ENCODE measurements at places on chromosomes 11 and 22. TPM values are rescaled to one million over a fixed set of nuclear protein-coding genes. Genes with fewer than 3 reads are reported as not detected.

DNA sequence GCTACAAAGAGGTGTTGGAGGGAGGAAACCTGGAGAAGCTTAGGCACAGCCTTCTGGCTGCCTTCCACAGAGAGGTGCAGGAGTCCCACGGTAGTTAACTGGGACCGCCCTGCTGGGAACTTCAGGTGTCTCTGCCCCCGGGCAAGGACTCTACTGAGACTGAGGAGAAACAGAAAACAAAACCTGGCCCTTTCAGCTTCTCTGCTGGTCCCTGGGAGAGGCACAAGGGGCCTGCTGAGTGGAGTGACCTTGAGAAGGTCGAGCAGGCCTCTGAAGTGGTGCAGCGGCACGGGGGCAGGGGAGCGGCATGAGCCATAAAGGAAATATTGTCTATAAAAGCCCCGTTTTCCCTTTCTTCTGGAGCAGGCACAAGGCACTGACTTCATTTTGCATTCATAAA is 38.9 kb downstream of the NTM start:
- H3K27ac ChIP-seq, result no peak overlapping the region
- H3K36me3 ChIP-seq, result no peaks in the 10 kb centered on the region
- H3K27me3 ChIP-seq, result no peaks in the 10 kb centered on the region
- H3K4me3 ChIP-seq, result no peak overlapping the region
- H3K4me1 ChIP-seq, result no peaks in the 10 kb centered on the region

- H3K4me1 ChIP-seq, result no peaks in the 10 kb centered on the region
- no peaks in the 10 kb centered on the region for H3K36me3 ChIP-seq
- no peaks in the 10 kb centered on the region for H3K27me3 ChIP-seq
- H3K4me3 ChIP-seq, result no peak overlapping the region
These were observed 34.4 kb downstream of the IGF2 start for GRCh38 chr11:2104524-2105440.

DNA sequence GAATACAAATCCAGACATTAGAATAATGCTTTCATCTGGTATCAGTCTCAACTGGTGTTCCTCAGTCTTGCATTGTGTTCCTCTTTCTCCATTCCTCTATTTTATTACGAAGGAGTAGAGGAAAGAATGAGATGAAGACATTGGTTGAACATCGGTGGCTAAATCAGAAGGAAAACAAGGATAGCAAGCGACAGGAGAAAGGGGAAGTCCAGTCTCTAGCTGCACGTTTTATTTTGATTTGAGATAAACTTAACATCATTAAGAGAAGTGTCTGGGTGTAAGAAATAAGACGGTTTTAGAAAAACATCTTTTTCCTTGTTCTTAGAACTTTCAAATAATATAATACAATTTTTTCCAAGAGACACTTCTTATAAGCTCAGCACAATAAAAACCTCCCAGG is 6.2 kb downstream of the SOX6 start:
- H3K4me3 ChIP-seq, result no peak overlapping the region
- no peak overlapping the region for H3K27ac ChIP-seq
- H3K4me1 ChIP-seq, result no peaks in the 10 kb centered on the region
- no peak for DNase-seq

DNA sequence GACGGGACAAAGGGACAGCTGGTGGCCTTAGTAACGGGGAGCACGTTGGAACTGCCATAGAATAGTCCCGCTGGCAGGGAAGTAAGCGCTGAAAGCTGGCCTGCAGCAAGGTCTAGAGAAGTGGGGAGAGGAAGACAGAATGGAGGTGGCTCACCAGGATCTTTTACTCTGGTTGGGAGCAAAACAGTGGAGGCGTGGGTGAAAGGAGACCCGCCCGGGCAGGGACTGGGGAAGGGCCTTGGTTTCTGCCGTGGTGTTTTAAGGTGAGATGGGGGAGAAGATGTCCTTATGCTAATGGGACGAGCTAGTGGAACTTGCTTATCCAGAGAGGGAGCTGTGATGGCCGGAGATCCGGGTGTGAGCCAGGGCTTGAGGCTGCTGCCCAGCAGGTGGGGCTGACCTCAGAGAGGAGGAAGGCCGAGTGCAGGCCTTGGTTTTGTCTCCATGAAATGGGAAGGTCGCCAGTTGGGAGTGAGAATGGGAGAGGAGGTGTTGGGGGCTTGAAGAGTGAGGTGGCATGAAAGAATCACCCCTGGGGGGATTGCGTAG is 56.4 kb upstream of the CTTN start:
- no peak overlapping the region for H3K27ac ChIP-seq
- H3K36me3 ChIP-seq, result peaks cover 85% of the 10 kb centered on the region
- H3K27me3 ChIP-seq, result no peaks in the 10 kb centered on the region
- DNase-seq, result peak; percentile 55
- H3K4me1 ChIP-seq, result no peaks in the 10 kb centered on the region

The TPCN2 gene
- total RNA-seq, result 27.9 TPM

GRCh38 chr11:94314064-94314463 is 9.7 kb downstream of the IZUMO1R start:
- no peaks in the 10 kb centered on the region for H3K36me3 ChIP-seq
- H3K4me1 ChIP-seq, result no peaks in the 10 kb centered on the region
- no peaks in the 10 kb centered on the region for H3K27me3 ChIP-seq
- no peak overlapping the region for H3K4me3 ChIP-seq

The GRAP2 gene
- total RNA-seq, result 0.90 TPM

The PPME1 gene
- total RNA-seq, result 28.8 TPM

- no peak overlapping the region for H3K27ac ChIP-seq
- peak; percentile 75 for DNase-seq
- no peak overlapping the region for H3K4me3 ChIP-seq
- peaks cover 13% of the 10 kb centered on the region for H3K27me3 ChIP-seq
These were observed 109.9 kb upstream of the CLMP start for GRCh38 chr11:123304828-123305466.

GRCh38 chr11:33321422-33321821 is 64.2 kb downstream of the HIPK3 start:
- DNase-seq, result no peak
- H3K27me3 ChIP-seq, result no peaks in the 10 kb centered on the region
- no peaks in the 10 kb centered on the region for H3K36me3 ChIP-seq
- H3K27ac ChIP-seq, result no peak overlapping the region

DNA sequence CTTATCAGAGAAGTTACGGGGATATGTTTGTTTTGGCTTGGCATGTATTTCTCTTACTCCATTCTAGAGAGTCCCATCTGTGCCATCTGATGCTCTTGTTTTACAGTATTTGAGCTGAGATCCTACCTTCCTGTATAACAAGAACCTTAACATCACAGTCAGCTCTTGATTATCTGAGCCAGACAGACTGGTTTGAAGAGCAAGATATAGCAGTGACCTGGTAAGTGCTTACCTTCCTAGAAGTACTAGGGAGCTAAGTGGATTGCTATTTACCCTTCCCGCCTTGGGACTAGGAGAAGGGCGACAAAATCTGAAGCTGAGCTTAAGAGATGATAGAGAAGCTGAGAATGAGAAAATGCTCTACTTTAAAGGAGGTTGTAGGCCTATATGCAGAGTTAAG is 235.3 kb downstream of the CSNK2A3 start:
- no peaks in the 10 kb centered on the region for H3K27me3 ChIP-seq
- H3K4me3 ChIP-seq, result no peak overlapping the region
- H3K4me1 ChIP-seq, result no peaks in the 10 kb centered on the region
- no peaks in the 10 kb centered on the region for H3K36me3 ChIP-seq

- DNase-seq, result no peak
- no peaks in the 10 kb centered on the region for H3K4me1 ChIP-seq
- H3K27me3 ChIP-seq, result no peaks in the 10 kb centered on the region
- H3K36me3 ChIP-seq, result no peaks in the 10 kb centered on the region
These were observed 90.0 kb upstream of the ALX4 start for GRCh38 chr11:44399968-44400367.

The SPTBN2 gene
- total RNA-seq, result 43.6 TPM

- H3K27ac ChIP-seq, result no peak overlapping the region
- no peaks in the 10 kb centered on the region for H3K4me1 ChIP-seq
- DNase-seq, result peak; percentile 24
- H3K36me3 ChIP-seq, result no peaks in the 10 kb centered on the region
- no peak overlapping the region for H3K4me3 ChIP-seq
- H3K27me3 ChIP-seq, result no peaks in the 10 kb centered on the region
These were observed 259.7 kb upstream of the PLET1 start for GRCh38 chr11:112520354-112520753.

DNA sequence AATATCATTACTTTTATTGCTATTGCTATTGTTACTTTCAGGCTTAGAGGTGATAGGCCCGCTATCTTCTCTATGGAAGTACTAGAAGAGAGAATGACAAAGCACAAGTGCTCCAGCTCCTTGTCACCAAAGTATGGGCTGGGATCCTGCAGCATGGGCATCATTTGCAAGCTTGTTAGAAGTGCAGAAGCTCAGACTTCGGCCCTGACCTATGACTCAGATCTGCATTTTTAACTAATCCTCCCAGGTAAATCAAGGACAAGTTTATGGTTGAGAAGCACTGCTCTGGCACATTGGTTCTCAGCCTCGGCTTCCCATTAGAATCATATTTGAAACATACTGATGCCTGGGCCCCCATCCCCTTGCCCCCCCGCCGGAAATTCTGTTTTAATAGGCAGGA is 8.6 kb upstream of the ENDOD1 start:
- H3K27ac ChIP-seq, result no peak overlapping the region
- H3K27me3 ChIP-seq, result no peaks in the 10 kb centered on the region
- H3K36me3 ChIP-seq, result no peaks in the 10 kb centered on the region
- no peak overlapping the region for H3K4me3 ChIP-seq
- DNase-seq, result no peak
- no peaks in the 10 kb centered on the region for H3K4me1 ChIP-seq

The ISX gene
- not detected for total RNA-seq

The TYMP gene
- 2.6 TPM for total RNA-seq

GRCh38 chr11:109795234-109795633 is 298.0 kb upstream of the ZC3H12C start:
- H3K27me3 ChIP-seq, result no peaks in the 10 kb centered on the region
- no peak for DNase-seq
- no peak overlapping the region for H3K27ac ChIP-seq
- H3K36me3 ChIP-seq, result no peaks in the 10 kb centered on the region

GRCh38 chr11:12420040-12420439 is 42.7 kb downstream of the PARVA start:
- peaks cover 5% of the 10 kb centered on the region for H3K4me1 ChIP-seq
- H3K27me3 ChIP-seq, result no peaks in the 10 kb centered on the region
- DNase-seq, result no peak
- no peak overlapping the region for H3K27ac ChIP-seq
- no peaks in the 10 kb centered on the region for H3K36me3 ChIP-seq

- H3K4me3 ChIP-seq, result no peak overlapping the region
- H3K27me3 ChIP-seq, result no peaks in the 10 kb centered on the region
- no peaks in the 10 kb centered on the region for H3K4me1 ChIP-seq
- DNase-seq, result no peak
- H3K36me3 ChIP-seq, result no peaks in the 10 kb centered on the region
These were observed 14.1 kb downstream of the MS4A1 start for GRCh38 chr11:60469723-60470122.

DNA sequence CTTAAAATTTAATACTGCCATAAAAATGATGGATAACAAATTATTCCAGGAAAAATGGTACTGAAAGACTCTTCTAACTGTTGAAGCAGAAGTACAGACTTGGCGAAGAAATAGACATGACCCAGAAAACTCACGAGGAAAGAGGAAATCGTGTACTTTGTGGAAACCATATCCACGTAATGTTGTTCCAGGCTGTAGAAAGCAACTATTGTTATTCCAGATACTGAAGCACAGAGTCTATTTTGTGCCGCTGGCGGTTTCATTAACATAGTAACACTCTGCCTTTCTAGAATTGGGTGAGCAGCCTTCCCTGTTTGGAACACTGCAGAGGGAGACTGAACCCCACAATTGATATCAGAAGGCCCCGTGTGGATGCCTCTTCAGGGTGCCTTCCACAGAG is 310.6 kb downstream of the TBC1D22A start:
- H3K36me3 ChIP-seq, result peaks cover 5% of the 10 kb centered on the region
- DNase-seq, result no peak
- no peak overlapping the region for H3K27ac ChIP-seq
- no peaks in the 10 kb centered on the region for H3K27me3 ChIP-seq
- H3K4me1 ChIP-seq, result no peaks in the 10 kb centered on the region
- no peak overlapping the region for H3K4me3 ChIP-seq

The CHRM4 gene
- total RNA-seq, result not detected

DNA sequence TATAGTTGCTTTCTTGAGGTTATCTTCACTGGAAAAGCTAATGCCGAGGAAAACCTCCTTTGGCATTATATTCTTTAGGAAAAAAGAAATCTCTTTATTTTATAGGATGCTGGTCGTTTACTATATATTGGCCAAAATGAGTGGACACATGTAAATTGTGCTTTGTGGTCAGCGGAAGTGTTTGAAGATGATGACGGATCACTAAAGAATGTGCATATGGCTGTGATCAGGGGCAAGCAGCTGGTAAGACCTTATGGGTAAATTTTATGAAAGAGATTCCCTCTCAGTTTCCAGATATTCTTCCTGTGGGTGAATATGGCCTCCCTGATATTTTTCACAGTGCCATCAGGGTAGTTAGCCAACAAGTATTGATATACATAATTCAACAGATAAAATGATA is 29.4 kb upstream of the TTC36 start:
- H3K27me3 ChIP-seq, result no peaks in the 10 kb centered on the region
- H3K36me3 ChIP-seq, result peaks cover 96% of the 10 kb centered on the region
- no peaks in the 10 kb centered on the region for H3K4me1 ChIP-seq
- no peak for DNase-seq

GRCh38 chr22:26547426-26547825 is 35.2 kb upstream of the TFIP11 start:
- DNase-seq, result no peak
- no peaks in the 10 kb centered on the region for H3K27me3 ChIP-seq
- peaks cover 7% of the 10 kb centered on the region for H3K36me3 ChIP-seq
- H3K4me3 ChIP-seq, result no peak overlapping the region

GRCh38 chr22:19555651-19556050 is 31.4 kb upstream of the CLDN5 start:
- no peak overlapping the region for H3K4me3 ChIP-seq
- no peaks in the 10 kb centered on the region for H3K27me3 ChIP-seq
- H3K36me3 ChIP-seq, result no peaks in the 10 kb centered on the region

The E2F8 gene
- 10.5 TPM for total RNA-seq

The DRD4 gene
- 1.8 TPM for total RNA-seq

Data from endodermal cell (in vitro differentiated cells).